ENCODE measurements at places on chromosomes 4 and X.

GRCh38 chr4:127623797-127624083, 9.0 kb upstream of the INTU start:
- DNase-seq = no peak

DNA sequence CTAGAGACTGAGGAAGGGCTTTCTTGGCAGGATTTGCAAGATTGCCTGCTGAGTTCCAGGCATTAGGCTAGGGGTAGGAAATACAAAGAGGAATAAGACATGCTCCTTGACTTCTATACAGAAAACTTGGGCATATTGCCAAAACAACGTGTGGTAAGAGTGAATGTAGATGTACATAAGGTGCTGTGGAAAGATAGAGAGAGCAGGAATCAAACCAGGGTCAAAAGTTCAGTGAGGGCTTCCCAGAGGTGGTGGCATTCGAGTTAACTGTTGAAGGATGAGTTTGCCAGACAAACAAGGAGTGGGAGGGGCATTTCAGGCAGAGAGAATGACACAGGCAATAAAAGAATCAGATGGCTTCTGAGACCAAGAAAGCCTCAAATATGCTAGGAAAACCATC, 187.9 kb downstream of the KDR start:
- no peak for DNase-seq

DNA sequence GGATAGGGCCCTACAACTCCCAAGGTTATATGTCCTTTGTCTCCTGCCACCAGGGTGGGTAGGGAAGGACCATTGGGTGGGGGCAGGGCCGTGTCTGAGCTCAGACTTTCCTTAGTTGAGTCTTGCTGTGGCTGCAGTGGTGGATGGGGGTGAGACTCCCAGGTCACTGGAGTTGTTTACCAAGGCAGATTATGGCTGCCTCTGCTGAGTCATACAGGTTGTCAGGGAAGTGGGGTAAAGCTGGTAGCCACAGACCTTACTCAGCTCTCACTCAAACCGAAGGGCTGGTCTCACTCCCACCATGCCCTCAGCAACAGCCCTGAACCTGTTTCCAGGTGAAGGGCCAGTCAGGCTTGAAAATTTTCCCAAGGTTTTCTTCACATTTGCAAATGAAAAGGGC, 58.8 kb upstream of the FAAH2 start:
- DNase-seq = no peak

GRCh38 chr4:125456075-125456474, 141.3 kb downstream of the FAT4 start:
- DNase-seq = no peak

- DNase-seq = no peak
These were observed 456.4 kb downstream of the DACH2 start for GRCh38 chrX:86604607-86605006.

DNA sequence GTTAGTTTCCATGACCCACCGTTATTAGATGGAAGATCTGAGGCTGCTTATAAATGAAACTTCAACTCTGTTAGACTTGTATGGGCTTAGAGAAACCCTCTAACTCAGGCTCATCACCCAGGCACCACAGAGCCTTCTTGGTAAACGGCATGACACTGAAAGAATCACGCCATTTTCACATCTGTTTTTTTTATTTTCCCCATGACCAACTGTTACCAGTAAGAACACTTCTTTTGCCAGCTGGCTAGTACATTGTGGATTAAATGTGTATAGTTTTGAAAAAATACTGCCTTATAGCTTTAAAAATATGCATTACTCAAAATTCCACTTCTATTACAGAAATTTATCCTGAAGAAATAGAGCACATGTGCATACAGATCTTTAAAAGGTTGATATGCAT, 48.0 kb upstream of the APELA start:
- no peak for DNase-seq

DNA sequence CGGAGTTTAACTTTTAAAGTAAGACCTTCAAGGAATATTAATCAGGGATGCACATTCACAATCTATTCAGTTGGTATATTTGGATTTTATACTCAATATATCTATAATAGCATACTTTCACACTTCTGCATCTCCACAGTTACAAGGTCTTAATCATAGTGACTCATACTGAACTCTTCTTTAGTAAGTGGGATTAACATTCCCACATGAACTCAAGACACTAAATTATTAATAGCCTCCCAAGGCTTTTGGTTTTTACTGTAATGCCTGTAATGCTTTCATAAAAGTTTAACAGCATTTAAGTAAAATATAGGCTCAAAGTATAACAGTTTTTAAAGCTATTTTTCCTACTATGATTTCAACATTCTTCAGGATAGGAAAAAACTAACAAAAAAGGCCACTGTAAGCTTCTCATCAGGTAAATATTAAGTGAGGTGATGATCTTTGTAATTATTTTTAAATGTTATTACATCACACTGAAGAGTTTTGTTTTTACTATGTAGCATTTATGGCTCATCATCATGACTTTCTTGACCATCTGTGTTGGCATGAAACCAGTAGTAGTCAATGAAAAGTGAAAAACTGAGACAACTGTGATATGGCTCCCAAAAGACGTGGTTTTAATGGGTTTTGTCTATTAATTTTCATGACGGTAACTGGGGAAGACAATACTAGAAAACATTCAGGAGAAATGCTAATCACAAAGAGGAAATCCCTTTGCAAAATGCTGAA, 91.5 kb upstream of the GALNT7 start:
- DNase-seq = peak; percentile 14

DNA sequence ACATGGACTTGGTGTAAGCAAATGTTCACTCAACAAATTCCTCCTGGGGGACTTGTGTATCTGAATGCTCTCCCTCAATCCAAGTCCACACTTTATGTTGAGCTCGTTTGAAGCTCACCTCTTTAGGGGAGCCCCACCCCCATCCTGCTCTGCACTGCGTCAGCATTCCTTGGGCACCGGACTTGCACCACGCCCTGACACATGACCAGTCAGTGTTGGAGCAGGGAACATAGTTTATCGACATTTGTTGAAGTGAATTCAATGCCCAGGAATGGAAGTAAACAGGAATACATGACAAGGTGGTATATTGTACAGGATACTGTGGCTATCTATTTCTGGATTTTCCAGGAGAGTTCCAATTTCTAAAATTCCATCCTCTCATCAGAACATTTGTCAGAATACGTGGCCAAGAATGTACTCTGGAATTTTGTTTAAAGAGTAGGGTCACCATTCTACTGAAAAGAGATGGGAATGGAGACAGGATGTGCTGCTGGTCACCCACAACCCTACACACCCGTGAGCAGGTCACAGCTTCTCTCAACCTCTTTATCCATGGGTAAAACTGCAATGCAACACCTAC, 60.0 kb upstream of the LNX1 start:
- no peak for DNase-seq

GRCh38 chr4:70778888-70779422, 57.2 kb downstream of the RUFY3 start:
- no peak for DNase-seq

GRCh38 chr4:102761296-102761701, 531 bp upstream of the MANBA start:
- DNase-seq = no peak

- no peak for DNase-seq
These were observed 15.4 kb downstream of the AFP start for GRCh38 chr4:73451404-73451803.

- DNase-seq = no peak
These were observed 67.8 kb downstream of the WFS1 start for GRCh38 chr4:6337331-6337935.

DNA sequence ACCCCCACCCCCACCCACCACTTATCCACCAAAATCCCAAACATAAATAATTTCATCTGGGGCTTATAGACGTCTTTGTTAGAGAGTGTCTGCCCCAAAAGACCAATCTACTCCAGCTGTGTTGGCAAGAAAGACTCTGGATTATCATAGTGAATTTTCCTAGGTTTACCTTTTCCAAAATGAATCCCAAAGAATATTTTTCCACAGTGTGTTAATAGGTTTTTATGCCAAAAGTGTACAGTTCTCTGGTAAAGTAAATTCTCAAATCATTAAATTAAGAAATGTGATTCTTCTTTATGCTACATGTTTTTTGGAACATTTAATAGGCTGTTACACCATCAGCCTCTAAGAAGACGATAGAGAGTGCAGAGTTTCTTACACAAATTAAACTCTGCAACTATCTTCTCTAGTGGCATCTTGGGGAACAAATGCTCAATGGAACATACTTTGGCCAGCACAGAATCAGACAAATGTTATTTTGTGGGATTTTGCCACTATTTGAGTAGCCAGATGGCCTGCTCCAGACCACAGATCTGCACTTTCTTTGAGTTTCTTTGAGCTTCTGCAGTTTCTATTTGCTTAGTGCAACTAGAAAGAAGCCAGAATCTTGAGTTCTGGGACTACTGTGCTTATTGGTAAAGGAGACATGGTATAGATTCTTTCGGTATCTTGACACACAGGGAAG, 206.0 kb downstream of the KIT start:
- no peak for DNase-seq

DNA sequence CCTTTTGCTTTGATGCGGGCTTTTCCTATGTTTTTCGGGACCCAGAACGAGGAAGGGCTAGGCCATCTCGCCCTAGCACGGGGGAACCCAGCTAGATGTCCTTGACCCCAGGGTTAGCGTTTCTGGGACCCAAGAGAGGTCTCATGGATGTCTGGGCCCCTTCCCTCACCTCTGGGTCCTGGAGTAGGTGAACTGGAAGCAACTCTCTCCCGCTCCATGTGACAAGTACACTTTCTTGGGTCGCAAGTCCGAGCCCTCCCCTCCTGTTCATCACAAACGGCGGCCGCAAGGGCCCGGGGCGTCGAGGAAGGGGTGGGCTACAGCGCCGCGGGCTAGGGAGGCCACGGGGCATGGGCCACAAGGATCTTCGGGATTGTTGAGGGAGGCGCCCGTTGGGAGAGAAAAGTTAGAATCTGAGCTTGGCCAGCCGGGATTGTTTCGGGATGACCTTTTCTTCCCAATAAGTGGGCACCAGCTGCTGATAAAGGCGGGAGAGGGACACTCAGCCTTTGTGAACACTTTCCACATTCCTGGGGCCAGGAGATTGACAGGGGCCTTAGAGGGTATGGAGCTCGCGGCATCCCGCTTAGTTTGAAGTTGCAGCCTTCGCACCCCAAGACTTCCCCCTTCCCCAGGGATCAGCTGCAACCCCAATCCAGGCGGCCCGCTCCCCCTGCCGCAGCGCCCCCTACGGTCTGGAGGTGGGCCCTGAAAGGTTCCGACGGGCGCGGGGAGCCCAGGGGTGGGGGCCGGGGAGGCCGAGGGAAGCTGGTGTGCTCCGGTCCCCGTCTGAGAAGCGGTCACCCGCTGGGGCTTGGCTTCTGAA, 136.9 kb upstream of the ZIC3 start:
- no peak for DNase-seq

- DNase-seq = no peak
These were observed 669.6 kb downstream of the PCDH18 start for GRCh38 chr4:136862653-136863052.

DNA sequence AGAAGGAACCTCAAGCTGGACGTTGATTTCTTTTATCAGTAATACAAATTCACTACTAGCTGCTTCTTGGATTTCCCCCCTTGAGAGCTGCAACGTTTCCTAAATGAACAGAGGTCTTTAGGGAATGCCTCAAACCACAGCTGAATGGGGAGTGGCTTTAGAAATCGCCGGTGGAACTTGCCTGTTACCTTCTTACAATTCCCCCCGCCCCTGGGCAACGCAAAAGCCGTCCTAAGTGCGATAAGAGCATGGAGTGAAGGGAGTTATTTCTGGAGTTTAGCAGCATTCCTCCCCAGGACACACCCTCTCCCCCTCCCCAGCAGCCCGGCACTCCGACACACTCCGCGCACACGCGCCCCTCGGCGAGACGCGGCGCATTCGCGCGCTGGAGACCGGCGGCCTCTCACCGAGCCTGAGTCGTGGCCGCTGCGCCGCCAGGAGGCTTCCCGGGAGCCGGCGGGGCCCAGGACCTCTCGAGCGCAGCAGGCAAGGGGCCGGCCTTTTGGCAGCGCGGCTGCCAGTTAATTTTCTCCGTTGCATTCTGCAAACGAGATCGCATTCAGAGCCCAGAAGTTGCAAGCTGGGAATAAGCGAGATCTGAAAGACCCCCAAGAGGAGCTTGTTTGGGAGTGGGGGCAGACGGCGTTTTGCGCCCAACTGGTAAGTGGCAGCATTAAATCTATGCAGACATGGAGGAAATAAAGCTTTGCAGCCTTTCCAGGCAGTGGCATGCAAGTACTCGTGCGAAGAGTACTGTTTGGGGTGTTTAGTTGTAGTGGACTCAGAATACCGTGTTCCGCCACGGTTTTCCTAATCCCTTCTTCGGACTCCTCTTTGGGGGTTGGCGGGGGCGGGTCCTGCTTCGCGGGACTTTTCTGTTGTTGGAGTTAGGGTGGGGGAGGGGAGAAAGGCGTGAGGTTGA, 134.7 kb downstream of the PALLD start:
- DNase-seq = no peak

GRCh38 chrX:84865113-84865512, 138.6 kb upstream of the APOOL start:
- no peak for DNase-seq
